ENCODE measurements at places on chromosomes 16 and 17.
A peak's percentile ranks its signal among the peaks of the same experiment; 100 is the strongest.

GRCh38 chr16:49556606-49557446 lies 183.2 kb downstream of the C16orf78 start:
- peak; percentile 5 for DNase-seq

GRCh38 chr17:68290268-68290954 lies 516 bp downstream of the SLC16A6 start:
- DNase-seq = peak; percentile 55

- DNase-seq = peak; percentile 28
Observed at GRCh38 chr16:79560318-79560717, 40.2 kb downstream of the MAF start.

DNA sequence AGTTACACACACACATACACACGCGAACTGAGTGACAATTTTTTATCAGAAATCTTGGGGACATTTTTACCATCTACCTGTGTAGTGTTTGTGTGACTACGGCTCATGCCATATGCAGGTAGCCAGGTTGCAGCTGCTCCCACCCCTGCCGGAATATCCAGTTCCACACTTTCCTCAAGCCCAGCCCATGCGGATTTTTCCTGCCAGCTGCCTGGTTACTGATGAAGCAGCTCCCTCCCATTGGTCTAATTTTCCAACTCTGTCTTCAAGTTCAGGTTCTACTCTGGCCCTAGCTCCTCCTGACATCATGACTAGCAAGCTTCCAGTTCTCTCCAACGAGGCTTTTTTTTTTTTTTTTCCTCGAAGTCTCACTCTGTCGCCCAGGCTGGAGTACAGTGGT lies 4.8 kb downstream of the GSG1L2 start:
- no peak for DNase-seq

DNA sequence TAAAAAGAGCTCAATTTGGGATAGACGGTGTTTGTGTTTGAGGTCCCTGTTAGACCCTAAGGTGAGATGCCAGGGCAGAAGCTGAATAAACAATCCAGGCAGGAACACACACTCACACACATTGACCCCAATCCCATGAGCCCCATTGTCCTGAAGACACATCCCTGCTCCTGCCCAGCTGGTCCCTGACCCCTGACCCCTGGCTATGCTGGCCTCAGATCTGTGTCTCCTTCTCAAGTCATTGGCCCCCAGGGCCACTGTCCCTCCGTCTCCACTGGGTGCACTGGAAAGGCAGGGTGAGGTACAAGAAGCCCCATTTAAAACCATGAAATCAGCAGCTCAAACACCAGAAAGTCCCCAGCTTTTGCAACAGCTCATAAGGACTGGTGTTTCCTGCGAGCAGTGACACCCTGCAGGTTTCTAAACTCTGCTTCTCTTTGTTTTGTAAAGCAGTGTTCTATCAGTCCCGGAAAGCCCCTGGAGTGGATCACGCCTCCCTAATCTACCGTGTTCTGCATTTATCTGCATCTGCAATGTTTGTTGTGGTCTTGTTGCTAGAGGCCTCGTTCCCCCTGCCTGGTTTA lies 18.0 kb upstream of the ASGR2 start:
- DNase-seq = peak; percentile 96

All from inflammatory macrophage treated with lipopolysaccharide for 4 hours (primary cell).